Stimulated activated CD4-positive, alpha-beta T cell treated with anti-CD3 and anti-CD28 coated beads, Interleukin-1b, Interleukin-23, amount 100 ng/mL, for 4 hours (primary cell): ENCODE measurements at places on chromosomes 2 and 18.

- DNase-seq, result no peak
These were observed 33.1 kb upstream of the YPEL5 start for GRCh38 chr2:30113617-30114293.

DNA sequence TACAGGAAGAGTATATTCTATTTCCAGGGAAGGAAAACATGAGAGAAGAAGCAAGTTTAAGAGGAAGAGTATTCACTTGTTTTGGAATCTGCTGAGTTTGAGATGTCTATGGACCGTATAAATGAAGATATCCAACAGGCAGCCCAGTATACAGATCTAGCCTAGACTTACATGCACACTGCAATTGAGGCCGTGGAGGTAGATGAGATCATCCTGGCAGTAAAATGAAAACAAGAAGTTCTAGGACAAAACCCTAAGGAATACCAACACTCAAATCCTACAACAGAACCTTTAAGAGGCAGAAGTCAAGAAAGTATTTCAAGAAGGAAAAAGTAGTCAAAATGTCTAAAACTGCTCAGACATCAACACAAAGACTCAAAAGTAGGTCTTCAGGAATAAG is 16.0 kb downstream of the GRB14 start:
- no peak for DNase-seq

GRCh38 chr18:12408247-12408869 is 629 bp downstream of the PRELID3A start:
- DNase-seq, result no peak

DNA sequence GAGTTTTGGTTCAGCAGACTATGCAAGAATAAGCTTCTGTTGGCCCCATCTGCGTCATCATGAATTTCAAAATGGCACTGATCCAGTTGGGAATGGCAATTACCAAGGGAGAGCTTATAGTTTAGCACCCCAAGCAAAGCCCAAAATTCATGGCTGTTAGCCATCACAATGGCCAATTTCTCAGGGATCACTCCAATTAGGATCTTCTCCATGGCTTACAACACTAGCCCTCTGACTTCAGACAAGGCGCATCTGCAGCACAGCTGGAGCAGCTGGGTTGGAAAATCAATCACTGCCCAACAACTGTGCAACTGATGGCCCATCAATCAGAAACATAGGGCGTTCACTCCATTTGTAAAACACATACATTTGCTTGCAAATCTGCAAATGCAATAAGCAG is 273.6 kb downstream of the SRBD1 start:
- DNase-seq, result no peak
